MM.1S (cell line): ENCODE measurements at places on chromosomes 11 and 22.

- DNase-seq: peak; percentile 78
Measured at GRCh38 chr11:95705485-95706124, 84.0 kb downstream of the FAM76B start.

DNA sequence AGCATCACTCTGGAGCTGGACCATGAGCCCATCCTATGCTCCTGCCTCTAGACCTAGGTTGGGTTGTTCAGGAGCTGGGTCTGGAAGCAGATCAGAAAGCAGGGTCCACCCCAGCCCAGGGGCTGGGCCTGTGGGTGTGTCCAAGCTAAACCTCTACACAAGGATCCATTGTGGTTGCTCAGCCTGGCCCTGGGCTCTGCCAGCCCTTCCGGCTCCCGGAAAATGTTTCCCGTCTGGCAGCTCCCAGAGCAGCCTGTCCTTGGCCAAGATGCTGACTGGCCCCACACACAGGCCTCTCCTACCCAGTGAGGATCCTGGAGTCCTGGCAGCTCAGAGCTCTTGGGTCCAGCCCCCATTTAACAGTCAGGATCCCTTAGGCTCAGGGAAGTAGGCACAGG is 35.3 kb upstream of the FCHSD2 start:
- no peak for DNase-seq

- DNase-seq: no peak
Measured at GRCh38 chr22:24046024-24046423, 34.9 kb downstream of the CABIN1 start.

DNA sequence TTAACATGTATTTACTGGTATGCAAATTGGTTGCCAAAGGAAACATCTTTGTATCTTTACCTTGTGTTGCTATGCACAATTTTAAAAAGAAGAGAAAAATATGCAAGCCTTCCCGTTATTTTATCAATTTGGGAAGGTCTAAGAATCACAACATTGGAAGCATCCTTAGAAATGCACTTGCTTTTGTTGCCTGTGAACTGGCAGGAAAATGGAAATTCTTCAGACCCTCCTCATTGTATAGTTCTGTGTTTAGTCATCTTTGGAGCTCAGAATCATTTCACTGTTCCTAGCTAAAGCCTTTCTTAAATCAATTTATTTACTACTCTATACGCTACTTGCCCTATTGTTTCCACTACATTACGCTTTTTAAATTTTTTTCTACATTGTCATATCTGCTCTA is 574.5 kb downstream of the DLG2 start:
- no peak for DNase-seq

- peak; percentile 14 for DNase-seq
Measured at GRCh38 chr11:29432719-29433325, 584.0 kb downstream of the KCNA4 start.

- no peak for DNase-seq
Measured at GRCh38 chr11:102807921-102808320, 10.0 kb upstream of the MMP1 start.

- DNase-seq: no peak
Measured at GRCh38 chr11:35256296-35256695, 117.3 kb downstream of the CD44 start.

DNA sequence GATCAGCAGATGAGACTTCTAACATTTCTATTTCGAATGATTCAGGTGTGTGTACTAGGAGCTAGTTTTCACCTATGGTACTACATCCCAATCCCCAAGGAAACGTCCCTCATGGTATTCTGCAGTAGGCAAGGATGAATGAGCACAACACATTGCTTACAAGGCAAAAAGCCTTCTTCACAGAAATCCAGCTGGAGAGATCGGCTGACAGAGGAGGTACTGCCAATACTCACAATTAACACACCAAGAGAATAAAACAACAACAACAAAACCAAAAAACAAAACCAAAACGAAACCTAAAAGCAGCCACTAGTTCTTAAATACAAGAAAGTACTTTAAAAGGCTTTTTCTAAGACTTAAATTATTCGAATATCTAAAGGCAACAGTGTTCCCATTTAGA is 101.4 kb downstream of the PICALM start:
- no peak for DNase-seq

GRCh38 chr11:73240190-73240781 is 22.2 kb downstream of the P2RY2 start:
- DNase-seq: no peak

DNA sequence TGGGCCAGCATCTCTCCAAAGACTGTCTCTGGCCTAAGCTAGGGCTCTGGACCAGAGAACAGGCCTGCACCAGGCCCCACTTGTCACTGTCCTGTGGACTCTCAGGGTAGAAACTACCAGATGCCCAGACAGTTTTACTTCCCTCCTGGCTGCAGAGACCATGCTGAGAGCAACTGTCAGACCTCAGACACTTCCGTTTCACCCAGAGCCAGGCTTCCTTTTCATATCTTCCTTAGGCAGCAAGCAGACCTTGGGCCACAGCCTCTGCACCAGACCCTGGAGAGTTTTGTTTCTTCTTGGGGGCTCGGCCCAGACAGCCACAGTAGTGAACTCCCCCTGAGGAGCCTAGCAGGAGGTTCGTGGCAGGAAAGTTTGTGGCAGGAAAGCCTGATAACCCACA is 12.1 kb upstream of the FCHSD2 start:
- DNase-seq: peak; percentile 93

DNA sequence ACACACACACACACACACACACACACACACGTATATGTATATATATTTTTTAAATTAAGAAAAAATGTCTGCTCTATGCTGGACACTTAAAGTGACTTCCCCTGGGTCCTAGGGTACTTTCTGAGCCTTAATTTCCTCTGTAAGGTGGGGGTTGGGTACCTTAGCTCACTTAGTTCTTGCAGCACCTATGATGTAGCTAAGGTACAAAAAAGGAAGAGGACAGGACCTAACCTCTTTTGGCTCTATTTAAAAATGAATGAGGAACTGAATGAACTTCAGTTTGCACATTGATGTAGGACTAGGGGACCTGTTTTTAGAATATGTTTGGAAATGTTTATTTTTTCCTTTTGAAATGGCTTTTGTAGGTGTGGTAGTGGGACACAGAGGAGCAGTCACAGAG is 11.1 kb downstream of the SREBF2 start:
- DNase-seq: no peak

DNA sequence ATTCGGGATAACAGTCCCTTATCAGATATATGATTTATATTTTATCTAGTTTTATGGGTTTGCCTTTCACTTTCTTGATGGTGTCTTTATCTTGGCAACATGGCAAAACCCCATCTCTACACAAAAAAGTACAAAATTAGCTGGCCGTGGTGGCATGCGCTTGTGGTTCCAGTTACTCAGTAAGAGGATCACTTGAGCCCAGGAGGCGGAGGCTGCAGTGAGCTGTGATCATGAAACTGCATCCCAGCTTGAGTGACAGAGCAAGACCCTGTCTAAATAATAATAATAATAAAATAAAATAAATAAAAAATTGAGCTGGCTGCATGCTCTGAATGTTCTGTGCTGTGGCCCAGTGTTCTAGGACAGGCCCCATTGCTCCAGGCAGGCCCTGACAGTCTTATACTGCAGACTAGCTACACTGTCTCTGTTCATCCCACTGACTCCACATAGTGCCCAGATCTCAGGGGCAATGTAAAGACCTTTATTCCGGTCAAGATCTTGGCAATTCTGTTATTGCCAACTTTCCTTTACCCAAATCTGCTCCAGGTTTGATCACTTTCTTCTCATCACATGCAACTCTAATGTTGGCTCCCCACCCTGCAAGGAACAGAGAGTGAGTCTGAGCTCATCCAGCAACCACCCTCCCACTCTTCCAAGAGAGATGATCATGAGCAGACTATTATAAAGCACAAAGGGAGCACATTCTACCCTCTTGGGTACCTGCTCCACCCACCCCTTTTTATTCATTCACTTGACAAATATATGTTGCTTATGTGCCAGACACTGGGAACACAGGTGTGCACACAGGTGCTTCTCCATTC is 8.8 kb downstream of the HSPA8 start:
- no peak for DNase-seq

GRCh38 chr11:115279813-115280761 is 224.1 kb downstream of the CADM1 start:
- no peak for DNase-seq
